Activated CD4-positive, alpha-beta memory T cell treated with anti-CD3 and anti-CD28 coated beads for 36 hours (primary cell): ENCODE measurements at places on chromosomes 2 and 18. TPM values are rescaled to one million over a fixed set of nuclear protein-coding genes. Genes with fewer than 3 reads are reported as not detected.

Gene MYO7B
- 0.58 TPM for total RNA-seq

Gene EFEMP1
- total RNA-seq: not detected

DNA sequence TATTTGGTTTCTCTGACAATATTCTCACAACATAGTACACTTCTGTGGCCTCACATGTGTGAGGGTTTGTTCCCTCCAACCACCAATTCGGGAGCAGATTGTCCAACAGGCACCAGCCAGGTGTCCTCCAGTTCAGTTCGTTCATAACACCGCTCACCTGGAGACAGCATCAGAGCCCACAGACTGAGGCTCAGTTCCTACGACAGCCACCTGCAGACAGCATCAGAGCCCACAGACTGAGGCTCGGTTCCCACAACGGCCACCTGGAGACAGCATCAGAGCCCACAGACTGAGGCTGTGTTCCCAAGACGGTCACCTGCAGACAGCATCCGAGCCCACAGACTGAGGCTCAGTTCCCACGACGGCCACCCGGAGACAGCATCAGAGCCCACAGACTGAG lies 58.2 kb upstream of the SNTG2 start:
- DNase-seq: no peak

Gene ASPRV1
- total RNA-seq: 0.63 TPM

DNA sequence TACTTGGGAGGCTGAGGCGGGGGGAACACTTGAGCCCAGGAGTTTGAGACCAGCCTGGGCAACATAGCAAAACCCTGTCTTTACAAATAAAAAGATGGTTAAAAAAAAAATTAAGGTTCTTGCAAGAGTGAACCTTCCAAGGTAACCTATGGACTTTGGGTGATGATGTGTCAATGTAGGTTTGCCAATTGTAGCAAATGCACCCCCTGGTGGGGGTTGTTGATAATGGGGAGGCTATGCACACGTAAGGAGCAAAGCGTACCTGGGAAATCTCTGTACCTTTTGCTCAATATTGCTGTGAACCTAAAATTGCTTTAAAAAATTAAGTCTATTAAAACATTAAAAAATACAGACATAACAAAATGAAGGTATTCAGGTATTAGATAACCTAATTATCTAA lies 70.4 kb downstream of the CWC22 start:
- DNase-seq: peak; percentile 27

- no peak for DNase-seq
These were observed 265.5 kb downstream of the EIPR1 start for GRCh38 chr2:3112131-3112530.
